ENCODE measurements at places on chromosomes 1 and 21.

GRCh38 chr1:197951089-197951488 is 33.9 kb downstream of the LHX9 start:
- DNase-seq = no peak

DNA sequence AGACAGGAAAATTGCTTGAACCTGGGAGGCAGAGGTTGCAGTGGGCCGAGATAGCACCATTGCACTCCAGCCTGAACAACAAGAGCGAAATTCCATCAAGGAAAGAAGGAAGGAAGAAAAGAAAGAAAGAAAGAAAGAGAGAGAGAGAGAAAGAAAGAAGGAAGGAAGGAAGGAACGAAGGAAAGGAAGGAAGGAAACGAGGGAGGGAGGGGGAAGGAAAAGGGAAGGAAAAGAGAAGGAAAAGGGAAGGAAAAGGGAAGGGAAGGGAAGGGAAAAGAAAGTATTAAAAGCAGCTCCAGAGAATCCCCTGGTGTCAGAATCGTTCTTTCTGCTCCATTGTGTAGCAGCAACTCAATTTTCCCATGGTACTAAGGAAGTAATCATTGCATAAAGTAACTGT is 19.2 kb upstream of the ZSWIM5 start:
- DNase-seq = no peak

GRCh38 chr1:91803847-91804545 is 82.0 kb downstream of the TGFBR3 start:
- DNase-seq = peak; percentile 25

GRCh38 chr1:98045211-98045766 is 124.5 kb upstream of the DPYD start:
- no peak for DNase-seq

DNA sequence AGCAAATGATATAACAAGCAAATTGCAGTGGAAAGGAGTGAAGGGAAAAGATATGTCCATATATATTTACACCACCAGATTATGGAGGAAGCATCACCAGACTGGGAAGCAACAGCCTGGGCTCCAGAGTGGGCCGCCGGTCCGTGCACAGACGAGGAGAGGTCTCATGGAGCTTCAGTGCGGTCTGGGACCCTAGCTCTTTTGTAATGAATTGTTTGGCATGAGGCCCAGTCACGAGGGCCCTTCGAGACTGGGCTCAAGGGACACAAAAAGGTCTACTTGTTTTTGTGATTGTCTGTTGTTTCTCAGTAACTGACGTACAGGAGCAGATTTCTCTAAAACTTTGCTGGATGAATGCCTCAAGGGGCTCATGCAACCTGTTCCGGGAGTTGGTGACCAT is 12.9 kb upstream of the STUM start:
- no peak for DNase-seq

GRCh38 chr1:67690411-67690810 is 5.4 kb downstream of the GADD45A start:
- DNase-seq = no peak

DNA sequence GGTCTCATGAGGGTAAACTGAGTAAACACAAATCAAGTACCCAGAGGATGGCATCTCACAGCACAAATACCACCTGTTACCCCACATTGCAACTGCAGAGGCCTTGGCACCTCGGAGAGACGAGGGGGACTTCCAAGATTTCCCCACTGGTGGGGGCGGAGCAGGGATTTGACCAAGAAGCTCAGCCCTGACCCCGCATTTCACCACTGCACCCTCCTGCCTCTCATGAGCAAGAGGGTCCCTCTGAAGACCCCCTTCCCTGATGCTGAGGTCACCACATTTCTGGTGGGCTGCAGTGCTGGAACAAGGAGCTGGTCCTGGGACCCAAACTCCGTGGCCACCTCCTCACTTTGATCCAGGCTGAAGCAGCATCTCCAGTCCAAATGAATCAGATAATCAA is 342.4 kb downstream of the NPHP4 start:
- DNase-seq = no peak

- DNase-seq = no peak
Measured at GRCh38 chr21:38495696-38496095, 2.6 kb downstream of the ERG start.

DNA sequence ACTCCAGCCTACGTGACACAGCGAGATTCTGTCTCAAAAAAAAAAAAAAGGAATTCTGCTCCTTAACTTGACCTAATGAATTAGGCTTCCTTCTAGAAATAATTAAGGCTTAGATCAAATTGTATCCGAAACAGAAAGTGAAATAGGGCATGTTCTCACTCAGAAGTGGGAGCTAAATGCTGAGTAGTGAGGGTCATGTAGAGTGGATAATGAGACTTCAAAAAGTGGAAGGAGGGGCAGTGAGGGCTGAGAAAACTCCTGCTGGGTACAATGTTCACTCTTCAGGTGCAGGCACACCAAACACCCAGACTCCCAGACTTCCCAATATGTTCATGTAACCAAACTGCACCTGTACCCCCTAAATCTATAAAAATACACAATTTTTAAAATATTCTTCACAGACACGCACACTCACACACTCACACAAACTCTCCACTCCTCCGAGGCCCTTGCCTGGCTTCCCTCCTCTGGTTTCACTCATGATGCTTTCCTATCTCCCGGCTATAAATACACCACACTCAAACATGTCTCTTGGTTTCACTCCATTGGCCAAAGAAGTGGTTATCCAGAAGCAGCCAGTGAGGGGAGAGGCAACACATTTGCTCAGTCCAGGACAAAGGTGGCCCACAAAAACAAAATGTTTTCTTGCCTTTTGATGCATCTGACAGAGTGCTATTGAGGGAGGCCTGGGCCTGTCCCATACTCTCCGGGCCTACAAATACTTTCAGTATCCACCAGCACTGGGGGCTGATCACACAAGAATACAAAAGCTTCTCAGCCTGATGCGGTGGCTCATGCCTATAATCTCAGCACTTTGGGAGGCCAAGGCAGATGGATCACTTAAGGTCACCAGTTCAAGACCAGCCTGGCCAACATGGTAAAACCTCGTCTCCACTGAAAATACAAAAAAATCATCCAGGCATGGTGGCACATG is 249.2 kb downstream of the TOMM20 start:
- no peak for DNase-seq

- DNase-seq = no peak
Measured at GRCh38 chr1:240237305-240237721, 145.6 kb downstream of the FMN2 start.

GRCh38 chr1:201877877-201878401 is 10.8 kb upstream of the SHISA4 start:
- no peak for DNase-seq

DNA sequence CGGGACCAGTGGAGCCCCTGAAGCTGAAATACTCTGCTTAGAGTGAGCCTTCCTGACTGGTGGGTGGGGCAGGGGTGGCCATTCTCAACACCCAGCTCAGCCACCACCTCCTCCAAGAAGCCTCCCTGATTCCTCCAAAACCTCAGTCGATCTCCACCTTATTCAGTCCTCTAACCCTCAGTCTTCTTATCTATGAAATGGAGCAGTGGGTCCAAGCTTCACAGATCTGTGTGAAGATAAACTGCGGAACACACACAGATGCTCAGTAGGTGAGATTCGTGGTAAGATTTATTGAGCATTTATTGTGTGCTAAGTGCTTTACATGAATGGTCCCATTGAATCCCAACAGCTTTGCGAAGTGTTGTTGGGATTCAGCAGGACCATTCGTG is 93.1 kb upstream of the RUNX3 start:
- no peak for DNase-seq

GRCh38 chr1:197955486-197956394 is 38.6 kb downstream of the LHX9 start:
- DNase-seq = no peak
